ENCODE measurements at places on chromosomes 11 and 22. TPM values are rescaled to one million over a fixed set of nuclear protein-coding genes. Genes with fewer than 3 reads are reported as not detected.

The BCL2L13 gene
- 31.8 TPM for polyA plus RNA-seq

The FADS1 gene
- 37.3 TPM for polyA plus RNA-seq

The FGF3 gene
- polyA plus RNA-seq: not detected

The TRIM49 gene
- polyA plus RNA-seq: not detected

The CYB5R2 gene
- 19.3 TPM for polyA plus RNA-seq

The NNMT gene
- polyA plus RNA-seq: 2.0 TPM

The NOX4 gene
- polyA plus RNA-seq: 6.5 TPM

The BTG4 gene
- polyA plus RNA-seq: not detected

The PNPLA5 gene
- 0.06 TPM for polyA plus RNA-seq

The KRTAP5-1 gene
- polyA plus RNA-seq: not detected

The KIAA0930 gene
- 12.1 TPM for polyA plus RNA-seq

The OR51B5 gene
- 0.82 TPM for polyA plus RNA-seq

The TEX12 gene
- polyA plus RNA-seq: 0.37 TPM

The ACRV1 gene
- 0.85 TPM for polyA plus RNA-seq

DNA sequence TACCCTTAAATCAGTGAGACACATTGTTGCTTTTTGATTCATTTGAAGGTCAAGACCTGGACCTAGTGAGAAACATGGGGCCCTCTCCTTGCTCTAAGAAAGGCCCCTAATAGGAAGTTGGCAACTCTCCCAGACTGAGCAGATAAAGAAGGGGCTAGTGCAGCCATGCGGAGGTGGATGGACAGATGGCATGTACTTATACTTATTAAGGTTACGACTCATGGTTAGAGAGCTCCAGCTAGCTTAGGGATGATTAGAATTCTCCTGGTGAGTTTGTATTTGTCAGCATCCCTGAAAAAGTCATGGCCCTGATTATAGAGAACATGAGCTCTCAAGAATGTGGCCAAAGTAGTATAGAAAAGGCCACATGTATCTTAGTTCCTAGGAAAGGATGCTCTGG, 112.1 kb upstream of the BDNF start:
- no peak for DNase-seq

DNA sequence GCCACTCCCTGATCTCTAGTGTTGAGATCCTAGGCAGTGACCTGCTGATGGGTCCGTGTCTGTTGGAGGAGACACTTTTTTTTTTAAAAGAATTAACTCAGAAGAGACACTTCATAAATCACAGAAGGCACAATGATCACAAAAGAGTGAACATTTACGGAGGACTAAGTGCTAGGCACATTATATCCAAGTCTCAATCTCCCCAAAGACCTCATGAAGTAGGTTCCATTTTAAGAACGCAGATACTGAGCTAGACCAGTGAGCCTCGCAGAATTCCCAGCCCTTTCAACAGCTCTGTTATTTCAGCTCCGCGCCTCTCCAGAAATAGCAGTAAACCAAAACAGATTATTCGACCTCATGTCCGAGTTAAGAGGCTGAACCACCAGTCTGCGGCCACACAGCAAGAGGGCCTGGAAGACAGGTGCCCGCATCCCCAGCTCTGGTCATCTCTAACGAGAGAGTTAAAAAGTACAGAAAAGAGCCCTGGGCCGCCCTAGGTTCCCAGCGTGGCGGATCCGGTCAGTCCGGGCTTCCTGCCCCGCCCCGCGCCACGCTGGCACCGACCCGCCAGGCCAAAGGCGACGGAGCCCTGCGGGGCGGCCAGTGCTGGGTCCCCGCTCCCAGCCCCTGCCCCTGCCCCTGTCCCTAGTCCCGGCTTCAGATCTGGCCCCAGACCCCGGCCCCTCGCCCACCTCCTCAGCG, 612 bp downstream of the XBP1 start:
- peak; percentile 70 for DNase-seq

DNA sequence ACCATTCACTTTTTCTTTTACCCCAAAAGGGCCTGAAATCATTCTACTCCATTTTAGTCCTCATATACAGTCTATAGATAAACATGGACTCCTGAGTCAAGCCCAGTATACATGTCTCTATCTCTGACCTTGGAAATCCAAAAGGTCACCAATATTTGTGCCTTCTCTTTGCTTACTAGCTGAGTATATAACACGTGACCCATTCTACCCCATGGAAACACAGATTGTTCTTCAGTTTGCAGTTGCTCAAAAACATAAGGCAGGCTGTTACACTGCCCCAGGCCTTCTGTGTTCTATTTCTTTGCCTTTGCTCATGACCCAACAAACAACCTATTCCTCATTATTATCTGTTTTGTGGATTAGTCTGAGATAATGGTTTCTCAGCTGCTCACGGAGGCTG, 5.8 kb downstream of the NRIP3 start:
- no peak for DNase-seq

DNA sequence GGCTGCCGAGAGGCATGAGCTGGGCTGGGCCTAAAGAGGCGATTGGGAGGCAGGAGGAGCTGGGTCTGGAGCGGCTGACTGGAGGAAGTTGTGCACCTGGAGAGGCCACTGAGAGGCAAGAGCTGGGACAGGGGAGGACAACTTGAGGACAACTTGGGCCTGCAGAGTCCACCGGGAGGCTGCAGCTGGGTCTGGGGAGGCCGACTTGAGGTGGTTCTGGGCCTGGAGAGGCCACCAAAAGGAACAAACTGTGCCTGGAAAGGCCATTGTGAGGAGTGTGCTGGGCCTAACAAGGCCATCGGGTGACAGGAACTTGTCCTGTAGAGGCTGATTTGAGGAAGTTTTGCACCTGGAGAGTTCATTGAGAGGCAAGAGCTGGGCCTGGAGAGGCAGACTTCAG, 41.5 kb downstream of the OR4C45 start:
- DNase-seq: no peak

- no peak for DNase-seq
Observed at GRCh38 chr11:96614846-96615245, 225.0 kb downstream of the JRKL start.

GRCh38 chr11:12235947-12236743, 125.8 kb downstream of the MICAL2 start:
- no peak for DNase-seq

DNA sequence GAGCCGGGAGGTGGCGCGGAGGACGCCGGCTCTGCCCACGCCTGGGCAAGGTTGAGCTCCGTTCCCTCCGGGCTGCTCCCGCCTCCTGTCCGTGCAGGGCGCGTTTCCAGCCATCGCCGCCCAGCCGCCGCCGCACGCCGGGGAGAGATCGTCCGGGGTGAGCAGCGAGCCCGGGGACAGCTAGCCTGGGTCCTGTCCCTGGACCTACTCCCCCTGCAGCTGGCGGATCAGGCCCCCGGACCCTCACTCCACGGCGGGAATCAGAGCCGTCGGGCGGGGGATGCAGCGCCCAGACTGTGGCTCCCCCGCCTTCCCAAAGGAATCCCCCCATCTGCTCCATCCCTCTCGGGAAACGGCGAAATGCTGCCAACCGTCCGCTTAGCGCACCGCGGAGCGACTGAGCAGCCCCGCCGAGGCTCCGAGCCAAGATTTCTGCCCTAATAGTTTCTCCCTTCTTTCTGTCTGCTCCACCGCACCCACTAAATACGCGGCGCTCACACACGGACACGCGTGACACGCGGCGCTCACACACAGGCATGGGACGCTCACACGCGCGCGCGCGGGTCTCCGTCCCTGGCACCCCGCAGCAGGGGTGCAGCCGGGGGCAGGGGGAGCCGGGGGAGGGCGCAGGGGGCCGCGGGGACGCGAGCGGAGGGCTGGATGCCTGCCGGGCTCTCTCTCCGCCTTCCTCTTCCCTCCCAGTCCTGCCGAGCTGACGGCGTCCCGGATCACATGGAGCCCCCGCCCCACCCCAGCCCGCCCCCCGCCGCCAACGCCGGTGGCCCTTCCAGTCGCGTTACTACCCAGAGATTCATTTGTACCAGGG, at the start of gene KCNJ5:
Gene KCNJ5, plus strand, starts transcription at position 814 of the 826 bp plus-strand sequence. CDS start 19,918 bp downstream, outside the sequence.
- peak; percentile 84 for DNase-seq

DNA sequence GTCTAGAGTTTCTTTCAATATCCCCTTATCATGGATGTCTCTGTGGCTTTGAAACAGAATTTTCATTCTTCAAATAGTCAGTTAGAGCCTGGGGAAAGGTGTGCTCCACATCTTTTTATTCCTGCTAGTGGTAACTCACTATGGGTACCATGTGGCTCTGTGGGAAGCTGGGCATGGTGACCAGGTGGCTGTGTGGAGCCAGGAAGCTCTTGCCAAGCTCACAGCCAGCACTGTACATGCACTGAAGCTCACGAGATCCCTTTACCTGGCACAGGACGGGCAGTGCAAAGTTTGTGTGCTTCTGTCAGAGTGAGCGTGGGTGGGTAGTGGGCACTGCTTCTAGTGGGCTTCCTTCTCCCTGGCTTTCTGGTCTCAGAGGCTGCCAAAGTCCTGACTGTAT, 6.3 kb upstream of the KDM4F start:
- DNase-seq: no peak

GRCh38 chr11:78140392-78141077, 1.1 kb upstream of the ALG8 start:
- no peak for DNase-seq

DNA sequence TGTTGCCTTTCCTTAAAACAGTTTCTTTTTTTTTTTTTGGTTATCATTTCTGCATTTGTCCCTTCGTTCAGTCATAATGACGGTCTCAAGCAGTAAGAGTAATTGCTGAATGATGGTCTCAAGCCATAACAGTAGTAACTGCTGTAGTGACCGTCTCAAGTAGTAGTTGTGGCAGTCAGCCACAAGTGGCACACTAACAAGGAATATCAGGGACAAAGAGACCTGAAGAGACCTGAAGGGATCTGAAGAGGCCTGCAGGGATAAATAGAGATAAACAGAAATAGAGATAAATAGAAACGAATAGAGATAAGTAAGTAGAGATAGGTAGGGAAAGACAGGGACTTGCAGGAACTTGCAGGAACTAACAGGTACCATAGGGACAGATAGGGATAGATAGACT, 42.7 kb upstream of the MRGPRX1 start:
- no peak for DNase-seq

DNA sequence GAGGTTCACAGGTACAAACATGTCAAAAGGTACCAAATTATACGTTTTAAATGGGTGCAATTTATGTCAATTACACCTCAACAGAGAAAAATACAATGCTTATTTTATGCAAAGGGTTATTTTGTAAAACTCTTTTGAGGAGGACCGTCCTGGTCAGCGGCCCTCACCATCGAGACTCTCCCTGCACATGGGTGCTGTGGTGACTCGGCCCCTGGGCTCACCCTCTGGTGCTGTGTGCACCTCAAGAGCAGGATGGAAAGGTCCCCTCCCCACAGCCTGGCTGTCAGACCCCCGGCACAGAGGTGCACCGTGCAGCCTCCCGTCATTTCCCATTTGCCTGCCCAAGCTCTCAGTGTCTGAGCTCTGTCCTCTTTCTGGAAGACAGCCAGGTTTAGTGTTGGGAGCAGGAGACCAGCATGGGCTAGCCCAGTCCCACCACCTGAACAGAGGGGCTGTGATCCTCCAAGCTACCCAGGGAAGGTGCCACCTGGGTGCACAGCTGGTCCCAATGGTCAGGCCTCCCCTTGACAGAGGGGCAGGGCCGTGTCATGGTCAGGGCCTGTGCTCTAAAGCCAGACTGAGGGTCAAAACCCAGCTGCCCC, 41.8 kb upstream of the PRODH start:
- DNase-seq: peak; percentile 31

DNA sequence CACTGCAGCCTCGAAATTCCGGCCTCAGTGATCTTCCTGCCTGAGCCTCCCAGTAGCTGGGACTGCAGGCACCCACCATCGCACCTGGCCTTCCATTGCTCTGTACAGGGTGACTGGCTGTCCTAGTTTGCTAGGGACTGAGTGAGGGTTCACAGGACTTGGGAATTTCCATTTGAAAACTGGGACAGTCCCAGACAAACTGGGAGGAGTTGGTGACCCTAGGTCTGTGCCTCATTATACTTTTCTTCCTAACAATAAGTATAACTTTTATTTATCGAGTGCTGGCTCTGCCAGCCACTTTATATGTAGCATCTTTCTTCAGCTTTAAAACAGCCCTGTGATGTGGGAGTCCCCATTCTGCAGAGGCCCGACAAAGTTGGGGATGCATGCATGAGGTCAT, 25.5 kb downstream of the TCP11L1 start:
- no peak for DNase-seq

- peak; percentile 19 for DNase-seq
Observed at GRCh38 chr11:3195251-3196160, 23.1 kb downstream of the MRGPRG start.

DNA sequence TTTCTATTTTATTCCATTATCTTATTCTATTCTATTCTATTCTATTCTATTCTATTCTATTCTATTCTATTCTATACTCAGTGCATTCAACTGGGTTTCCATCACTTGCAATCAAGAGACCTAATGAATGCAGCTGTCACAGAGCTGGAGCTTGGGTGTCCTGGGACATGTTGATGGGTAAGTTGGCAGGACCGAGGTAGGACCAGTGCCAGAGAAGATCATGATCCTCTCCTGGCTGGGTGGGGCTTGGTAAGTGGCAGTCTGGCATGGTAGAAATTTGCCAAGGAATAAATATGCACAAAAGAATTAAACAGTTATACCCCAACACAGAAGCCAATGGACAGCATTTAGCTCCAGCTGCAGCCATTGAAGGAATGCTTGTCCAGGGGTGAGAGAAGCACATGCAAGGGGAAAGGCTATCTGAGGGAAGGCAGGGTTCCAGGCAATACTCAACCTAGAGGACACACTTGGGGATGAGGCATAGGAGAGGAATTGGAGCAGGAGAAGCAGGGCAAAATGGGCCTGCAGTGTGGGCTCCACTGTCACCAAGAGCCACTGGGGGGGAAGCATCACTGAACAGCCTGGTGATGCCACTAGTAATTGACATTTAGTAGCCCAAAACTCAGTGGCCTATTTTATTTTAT, 97.0 kb upstream of the CD82 start:
- no peak for DNase-seq

- DNase-seq: no peak
Observed at GRCh38 chr11:19826606-19827005, 114.0 kb downstream of the NAV2 start.

DNA sequence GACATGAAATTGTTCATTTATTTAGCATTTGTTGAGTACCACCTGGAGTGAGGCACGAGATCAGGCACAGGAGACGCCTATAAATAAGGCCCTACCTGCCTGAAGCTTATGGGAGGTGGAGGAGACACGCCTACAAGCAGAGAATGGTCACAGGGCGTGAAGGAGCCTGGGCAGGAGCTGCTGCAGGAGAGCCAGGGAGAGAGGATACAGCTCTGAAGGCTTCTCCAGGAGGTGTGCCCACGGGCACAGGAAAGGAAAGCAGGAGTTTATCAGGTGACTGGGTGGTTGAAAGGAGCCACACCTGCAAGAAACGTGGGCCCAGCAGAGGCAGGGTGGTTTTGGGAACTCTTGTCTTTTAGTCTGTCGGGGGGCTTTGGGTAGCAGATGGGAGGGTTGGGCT, 70.3 kb downstream of the BMAL1 start:
- DNase-seq: no peak

DNA sequence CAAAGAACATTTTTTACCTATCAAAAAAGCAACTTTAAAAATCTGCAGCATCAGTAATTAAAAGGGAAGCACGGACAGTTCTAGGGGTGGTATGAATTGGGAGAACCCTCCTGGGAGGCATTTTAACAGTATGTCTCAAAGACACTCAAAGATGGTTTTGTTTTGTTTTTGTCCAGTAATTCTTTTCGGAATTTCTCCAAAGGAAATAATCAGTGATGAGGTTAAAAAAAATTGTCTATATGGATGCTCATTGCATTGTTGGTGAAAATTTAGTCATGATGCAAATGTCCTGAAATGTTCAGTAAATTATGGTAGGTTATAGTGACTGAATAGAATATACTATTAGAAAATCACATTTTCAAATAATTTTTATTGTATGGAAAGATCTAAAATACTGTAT, 115.1 kb downstream of the ATXN10 start:
- no peak for DNase-seq

GRCh38 chr22:20009582-20010306, 6.9 kb downstream of the ARVCF start:
- no peak for DNase-seq

All from left lung (tissue), 14 donors.